ENCODE measurements at places on chromosomes 5 and 9.

DNA sequence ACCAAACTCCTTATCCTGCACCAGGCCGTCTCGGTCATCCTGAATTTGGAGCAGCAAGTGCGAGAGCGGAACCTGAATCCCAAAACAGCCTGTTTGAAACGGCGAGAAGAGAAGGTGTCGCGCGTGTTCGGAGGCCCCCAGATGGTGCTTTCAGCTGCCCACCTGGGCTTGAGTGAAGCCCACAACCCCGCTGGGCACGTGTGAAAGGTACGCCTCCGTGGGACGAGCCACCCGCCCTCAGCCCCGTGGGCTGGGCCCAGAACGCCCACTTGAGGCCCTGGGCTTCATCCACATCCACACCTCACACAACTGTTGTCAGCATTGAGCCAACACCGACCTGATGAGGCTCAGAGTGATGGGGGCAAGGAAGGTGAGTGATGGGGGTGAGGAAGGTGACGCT, 72.8 kb downstream of the INSL6 start:
- DNase-seq: no peak

- no peak for DNase-seq
These were observed 1930.5 kb downstream of the EFNA5 start for GRCh38 chr5:105740242-105740641.

DNA sequence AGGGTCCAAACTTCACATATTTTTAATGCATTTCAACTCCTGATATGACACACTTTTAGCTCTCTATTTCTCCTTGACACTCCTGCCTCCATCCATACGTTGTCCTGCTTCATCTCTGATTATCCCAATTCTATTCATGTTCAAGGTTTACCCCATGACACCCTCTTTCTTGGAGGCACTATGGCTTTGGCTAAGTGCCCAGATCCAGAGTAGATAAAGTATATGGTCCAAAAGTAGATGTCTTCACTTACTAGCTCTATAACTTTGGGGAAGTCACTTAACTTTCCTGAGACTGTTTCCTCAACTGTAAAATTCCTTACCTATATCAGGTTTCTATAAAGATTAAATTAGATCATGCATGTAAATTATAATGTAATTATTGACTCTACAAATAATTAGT, 36.1 kb downstream of the SLC22A5 start:
- DNase-seq: no peak

DNA sequence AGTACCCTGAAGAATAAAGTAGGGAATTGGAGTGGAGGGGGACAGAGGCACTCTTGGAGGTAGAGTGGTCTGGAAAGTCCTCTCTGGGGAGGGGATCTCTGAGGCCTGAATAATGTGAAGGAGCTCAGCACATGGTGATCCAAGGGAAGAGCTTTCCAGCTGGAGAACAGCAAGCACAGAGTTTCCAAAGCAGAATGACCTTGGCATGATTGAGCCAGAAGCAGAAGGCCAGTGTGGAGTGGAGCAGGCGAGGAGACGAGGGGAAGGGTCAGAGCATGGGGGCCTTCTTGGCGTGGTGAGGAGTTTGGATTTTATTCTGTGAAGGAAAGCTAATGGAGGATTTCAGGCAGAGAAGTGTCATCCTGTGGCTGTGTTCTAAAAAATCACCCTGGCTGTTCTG, 8.3 kb downstream of the PCBD2 start:
- DNase-seq: no peak

DNA sequence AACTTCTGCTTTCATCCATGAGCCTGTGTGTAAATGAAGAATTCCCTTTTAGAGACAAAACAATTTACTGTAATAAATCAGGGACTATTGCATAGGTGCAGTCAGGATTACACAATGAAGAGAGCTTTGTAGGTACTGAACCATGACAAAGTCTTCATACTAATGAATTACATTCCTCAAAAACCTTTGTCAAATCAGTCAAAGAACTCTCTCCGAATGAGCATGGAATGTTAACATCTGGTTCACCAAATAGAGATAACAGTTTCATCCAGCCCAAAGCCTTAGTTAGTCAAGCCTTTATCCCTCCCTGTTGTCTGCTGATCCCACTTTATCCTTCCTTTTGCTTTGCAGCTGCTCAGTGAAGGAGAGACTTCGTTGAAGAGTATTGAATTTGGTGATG, 62.9 kb upstream of the DMRTA1 start:
- DNase-seq: no peak

DNA sequence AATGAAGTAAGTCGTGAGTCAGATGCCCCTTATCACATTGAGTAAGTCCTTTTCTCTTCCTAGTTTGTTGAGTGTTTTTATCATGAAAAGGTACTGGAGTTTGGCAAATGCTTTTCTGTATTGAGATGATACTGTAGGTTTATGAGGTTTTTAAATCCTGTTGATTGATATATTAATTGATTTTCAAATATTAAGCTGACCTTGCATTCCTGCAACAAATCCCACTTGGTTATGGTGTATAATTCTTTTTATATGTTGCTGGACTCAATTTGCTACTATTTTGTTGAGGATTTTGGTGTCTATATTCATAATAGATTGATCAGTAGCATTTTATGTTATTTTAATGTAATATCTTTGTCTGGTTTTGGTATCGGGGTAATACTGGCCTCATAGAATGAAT, 81.0 kb upstream of the BNC2 start:
- no peak for DNase-seq

- DNase-seq: peak; percentile 78
These were observed 7.5 kb downstream of the RASGRF2 start for GRCh38 chr5:80967500-80968181.

GRCh38 chr9:1443450-1443849, 393.3 kb downstream of the DMRT2 start:
- no peak for DNase-seq

DNA sequence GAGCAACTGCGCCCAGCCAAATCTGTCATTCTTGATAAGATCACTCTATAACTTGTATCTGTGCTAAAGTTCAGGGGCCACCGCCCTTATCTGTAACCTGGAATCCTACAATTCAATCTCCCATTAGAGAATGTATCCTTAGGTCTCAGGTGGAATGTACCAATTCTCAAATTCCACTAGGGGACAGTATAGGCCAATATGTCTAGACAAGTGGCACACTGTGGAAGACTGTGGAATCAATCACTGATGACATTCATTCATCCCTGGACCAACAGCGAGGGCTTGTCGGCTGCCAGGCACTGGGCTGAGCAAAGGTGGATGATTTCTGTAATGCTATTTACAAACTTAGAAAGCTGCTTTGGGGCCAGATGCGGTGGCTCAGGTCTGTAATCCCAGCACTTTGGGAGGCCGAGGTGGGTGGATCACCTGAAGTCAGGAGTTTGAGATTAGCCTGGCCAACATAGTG, 28.7 kb upstream of the MEGF9 start:
- DNase-seq: peak; percentile 36

DNA sequence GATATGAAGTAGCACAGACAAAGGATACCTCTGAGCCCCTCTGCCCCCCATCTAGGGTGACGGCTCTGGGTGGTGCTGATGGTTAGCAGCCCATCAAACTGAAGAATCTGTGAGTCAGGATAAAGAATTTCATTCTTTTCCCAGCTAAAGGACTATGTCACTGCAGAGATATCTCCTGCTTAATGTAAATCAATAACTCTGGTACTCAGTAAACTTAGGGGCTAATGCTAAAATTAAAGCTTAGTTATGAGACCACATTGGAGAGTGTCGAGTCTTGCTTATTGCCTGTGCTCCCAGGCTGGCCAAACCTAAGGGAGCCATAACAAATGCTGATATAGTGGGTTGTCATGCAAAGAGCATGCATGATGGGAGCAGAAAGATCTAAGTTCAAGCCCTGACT, 25.6 kb upstream of the ACTBL2 start:
- DNase-seq: peak; percentile 22

GRCh38 chr9:127903557-127904475, 4.4 kb upstream of the ST6GALNAC6 start:
- DNase-seq: no peak

DNA sequence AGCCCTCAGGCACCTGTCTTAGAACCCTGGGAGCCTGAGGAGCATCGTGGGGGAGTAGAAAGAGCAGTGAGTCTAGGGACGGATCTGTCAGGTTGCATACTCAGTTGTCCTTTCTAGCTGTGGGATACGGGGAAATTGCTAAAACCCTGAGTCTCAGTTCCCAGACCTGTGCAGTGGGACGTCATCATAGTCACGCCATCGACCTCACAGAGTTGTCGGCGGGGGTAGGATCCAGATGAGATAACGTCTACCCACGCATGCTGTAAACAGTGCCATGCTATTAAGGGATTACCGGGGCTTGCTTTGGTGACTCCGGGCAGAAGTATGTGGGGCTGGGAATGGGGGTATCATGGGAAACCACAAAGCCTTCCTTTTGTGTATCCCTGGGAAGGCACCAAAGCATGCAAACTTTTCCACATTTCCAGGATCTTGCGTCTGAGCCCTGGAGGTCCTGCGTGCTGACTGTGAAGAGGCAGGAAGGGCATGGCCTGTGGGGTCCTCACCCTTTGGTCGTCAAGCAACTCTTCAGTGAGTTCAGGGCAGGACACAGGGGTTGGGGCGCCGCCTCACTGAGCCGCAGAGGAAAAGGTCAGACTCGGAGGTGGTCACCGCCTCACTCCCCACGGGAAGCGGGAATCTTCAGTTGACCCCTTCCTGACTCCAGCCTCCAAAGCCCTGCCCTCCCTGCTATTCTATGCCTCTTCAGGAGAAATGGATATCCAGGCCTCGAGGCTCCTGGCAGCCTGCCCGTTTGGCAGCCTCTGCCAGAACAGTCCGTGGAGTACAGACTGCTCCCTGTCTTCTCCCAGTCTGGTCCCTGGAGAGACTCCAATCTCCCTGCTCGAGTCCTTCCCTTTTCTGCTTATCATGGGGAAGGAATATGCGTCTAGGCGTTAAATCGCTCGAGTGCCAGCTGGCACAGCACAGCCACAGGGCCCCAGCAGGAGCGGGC, 186.8 kb upstream of the KLF9 start:
- peak; percentile 96 for DNase-seq

DNA sequence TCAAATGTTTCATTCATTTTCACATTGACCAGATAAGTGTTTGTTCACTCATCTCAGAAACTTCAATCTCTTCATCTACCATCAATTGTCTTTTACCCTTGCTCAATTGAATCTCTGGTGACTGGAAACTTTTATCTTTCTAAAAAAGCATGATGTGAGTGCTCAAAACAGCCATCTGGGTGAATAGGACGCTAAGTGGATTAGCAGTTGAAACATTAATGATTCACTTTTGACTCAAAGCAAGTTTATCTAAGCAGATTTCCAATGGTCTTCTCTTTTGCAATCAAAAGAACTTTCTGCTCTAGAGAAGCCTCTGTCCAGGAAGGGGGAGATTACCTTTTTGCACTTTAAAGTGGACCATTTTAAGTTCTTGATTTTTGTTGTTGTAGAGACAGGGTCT, 22.2 kb downstream of the KLF4 start:
- DNase-seq: no peak

DNA sequence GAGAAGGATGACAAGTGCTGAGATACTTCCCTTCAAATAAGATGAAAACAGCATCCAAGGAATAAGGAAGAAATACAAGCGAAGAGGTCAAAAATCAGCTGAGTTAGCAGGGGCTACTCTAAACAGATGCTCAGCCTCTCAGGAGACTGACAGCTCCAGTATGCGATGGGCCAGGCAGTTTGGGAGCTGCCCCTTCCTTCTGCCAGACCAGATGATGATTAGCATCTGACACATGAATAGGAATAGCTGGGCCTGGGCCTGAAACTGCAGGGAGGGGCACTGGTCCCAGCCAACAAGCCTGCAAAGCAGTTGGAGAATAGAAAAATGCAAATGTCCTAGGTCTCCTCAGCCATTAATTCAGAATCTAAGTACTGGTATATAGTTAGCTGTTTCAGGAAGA, 13.1 kb upstream of the MAP3K1 start:
- no peak for DNase-seq

DNA sequence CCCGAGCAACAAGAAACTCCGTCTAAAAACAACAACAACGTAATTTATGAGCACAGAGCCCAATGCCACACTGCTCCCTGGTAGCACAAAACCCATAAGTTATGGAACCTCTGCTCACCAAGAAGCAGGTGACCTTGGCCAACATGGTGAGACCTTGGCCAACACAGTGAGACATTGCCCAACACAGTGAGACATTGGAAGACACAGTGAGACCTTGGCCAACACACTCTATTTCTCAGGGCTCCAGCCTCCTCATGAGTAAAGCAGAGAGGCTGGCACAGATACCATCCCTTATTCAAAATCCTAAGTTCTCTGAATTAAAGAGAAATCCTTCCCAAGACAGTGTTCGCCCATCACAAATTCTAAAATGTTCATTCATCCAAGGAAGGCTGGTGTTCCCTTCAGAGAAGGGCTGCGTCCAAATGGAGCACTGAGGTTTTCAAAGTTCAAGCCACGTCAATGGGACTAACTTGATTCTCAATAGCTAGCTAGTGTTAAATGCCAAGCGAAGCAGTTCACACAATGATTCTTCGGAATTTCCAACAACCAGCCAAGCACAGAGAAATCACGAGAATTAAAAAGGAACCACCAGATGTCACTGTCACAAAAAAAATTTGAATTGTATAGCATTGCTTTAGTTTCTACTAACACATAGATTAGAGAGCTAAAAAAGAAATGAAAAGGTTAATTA, 29.5 kb downstream of the TTC39B start:
- peak; percentile 25 for DNase-seq

DNA sequence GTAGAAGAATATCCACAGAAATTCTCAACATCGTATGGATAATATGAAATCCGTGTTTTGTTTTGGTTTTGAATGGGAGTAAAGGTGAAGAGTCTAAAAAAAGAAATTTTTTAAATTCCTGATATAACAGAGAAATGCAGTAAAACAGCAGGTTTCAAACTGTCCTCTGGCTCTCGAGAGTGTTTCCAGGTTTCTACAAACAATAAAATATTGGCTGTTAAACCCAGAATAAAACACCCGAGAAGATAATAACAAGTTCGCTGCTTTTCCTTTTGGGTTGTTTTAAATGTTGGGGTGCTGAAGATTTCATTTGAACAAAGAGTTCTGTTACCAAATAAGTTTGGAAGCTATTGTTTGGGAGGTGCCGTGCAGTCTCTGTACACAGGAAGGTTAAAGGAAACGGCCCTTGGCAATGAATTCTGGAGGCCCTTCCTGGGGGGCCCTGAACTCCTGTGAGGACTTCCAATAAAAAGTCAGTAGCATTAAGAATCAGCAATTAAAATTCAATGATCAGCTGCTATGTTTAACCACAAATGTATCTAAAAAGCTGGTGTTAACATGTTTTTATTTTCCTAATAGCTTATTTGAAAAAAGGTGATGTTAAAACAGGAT, 215.8 kb downstream of the TSSK1B start:
- DNase-seq: no peak

GRCh38 chr5:87069974-87070608, 197.6 kb upstream of the RASA1 start:
- DNase-seq: peak; percentile 63

GRCh38 chr5:100760688-100761087, 142.4 kb downstream of the ST8SIA4 start:
- peak; percentile 5 for DNase-seq

GRCh38 chr5:87307796-87308423, 40.2 kb downstream of the RASA1 start:
- DNase-seq: no peak

DNA sequence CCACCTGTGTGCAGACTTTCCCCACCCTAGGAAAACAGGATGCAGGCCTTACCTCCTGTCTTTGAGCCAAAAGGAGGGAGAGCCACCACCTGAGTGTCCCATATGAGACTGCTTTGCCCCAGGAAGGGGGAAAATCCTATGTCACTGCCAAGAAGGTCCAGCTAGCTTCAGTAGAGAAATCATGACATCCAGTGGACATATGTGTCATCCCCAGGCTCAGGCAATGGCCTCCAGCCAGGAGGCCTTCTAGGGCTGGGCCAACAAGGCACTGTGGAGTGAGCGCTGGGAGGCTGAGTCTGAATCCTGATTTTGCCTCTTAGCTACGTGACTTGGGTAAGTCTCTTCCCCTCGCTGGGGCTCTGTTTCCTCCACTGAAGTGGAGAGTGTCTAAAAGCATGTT, 60.2 kb downstream of the SMIM23 start:
- DNase-seq: peak; percentile 52
